ENCODE measurements at places on chromosomes 2 and 18.

GRCh38 chr2:95024960-95025405 is 525 bp upstream of the MAL start:
- DNase-seq, result no peak

DNA sequence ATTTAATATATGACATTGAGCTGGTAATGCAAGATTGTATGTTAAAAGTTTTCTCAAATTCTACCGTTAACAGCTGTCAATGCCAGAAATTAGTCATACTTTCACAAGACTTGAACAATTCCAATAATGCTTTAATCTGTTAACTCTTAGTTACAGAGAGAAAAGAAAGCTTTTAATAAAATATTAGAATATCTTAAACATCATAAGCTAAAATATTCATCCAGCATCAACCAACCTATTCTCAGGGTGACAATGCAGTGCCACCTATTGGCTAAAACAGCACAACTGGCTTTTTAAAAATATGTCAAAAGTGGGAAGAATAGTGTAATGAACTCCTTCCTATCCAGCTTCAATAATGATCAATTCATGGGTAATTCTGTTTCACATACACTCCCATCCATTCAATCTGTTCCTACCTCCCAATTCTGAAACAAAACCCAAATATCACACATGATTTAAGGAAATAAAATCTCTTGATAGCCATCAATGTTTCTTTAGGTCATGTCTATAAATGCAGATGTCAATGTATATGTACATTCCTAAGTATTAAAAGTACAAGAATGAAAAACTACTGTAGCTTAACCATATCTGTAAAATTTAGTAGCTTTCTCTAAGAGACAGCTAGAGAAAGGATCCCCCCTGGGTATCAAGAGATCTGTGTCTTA is 79.8 kb upstream of the CCDC141 start:
- no peak for DNase-seq

- no peak for DNase-seq
These were observed 1.8 kb downstream of the SERPINB13 start for GRCh38 chr18:63588909-63589308.

DNA sequence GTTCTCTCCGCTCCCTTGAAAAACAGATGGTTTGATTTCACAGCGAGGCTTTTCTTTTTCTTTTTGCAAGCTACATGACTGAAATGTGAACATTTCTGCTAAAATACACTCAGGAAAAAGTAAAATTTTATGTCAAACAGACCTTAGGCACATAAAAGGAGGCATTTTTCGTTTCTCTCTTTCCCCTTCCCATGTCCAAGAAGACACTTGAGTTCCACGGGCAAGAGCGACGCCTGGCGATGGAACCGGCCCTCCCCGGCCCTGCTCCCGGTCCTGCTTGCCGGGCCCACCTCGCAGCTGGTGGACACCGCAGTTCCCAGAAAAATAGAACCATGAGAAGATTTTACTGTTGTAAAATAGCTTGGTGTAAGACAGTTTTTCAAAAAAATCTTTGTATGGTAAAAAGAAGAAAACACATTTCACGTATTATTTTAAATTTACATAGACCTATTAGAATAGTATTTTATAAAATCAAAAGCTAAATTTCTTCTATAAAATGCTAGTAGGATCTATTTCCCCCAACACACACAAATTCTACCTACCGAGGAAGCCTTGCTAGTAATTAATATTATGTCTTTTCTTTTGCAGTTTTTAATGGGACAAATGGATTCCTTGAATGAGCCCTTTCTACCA is 2.3 kb upstream of the ALKAL2 start:
- DNase-seq, result peak; percentile 36

- DNase-seq, result no peak
These were observed 80.9 kb upstream of the TMEFF2 start for GRCh38 chr2:192275632-192276031.

DNA sequence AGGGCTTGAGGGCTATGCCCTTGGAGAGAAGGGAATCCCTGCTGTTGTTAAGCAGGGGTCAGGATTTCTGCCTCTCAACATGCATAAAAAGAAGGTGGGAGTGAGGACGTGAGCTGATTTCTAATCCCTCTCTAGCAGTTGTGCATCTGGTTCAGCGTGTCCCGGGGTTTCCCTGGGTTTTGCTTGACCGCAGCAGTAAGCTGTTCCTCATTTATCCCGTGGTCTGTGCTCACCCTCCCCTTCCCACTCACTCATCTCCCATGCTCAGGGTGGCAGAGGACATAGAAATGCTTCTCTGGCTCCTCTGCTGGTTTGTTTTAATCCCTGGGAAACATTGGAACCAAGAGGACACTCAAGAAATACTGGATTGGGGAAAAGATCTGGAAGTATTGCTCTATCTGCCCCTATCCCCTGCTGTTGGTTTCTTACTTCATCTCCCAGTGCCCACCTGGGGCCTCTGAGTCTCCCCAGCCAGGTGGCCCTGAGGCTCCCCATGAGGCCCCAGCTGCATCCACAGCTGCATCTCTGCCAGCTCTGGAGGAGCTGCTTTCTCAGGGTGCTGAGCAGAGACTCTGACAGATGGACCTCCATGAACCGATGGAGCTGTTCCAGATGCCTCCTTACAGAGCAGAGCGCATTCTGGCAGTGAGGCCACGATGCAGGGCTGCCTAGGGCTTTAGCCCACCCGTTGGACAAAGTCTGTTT is 36.1 kb downstream of the TET3 start:
- no peak for DNase-seq

DNA sequence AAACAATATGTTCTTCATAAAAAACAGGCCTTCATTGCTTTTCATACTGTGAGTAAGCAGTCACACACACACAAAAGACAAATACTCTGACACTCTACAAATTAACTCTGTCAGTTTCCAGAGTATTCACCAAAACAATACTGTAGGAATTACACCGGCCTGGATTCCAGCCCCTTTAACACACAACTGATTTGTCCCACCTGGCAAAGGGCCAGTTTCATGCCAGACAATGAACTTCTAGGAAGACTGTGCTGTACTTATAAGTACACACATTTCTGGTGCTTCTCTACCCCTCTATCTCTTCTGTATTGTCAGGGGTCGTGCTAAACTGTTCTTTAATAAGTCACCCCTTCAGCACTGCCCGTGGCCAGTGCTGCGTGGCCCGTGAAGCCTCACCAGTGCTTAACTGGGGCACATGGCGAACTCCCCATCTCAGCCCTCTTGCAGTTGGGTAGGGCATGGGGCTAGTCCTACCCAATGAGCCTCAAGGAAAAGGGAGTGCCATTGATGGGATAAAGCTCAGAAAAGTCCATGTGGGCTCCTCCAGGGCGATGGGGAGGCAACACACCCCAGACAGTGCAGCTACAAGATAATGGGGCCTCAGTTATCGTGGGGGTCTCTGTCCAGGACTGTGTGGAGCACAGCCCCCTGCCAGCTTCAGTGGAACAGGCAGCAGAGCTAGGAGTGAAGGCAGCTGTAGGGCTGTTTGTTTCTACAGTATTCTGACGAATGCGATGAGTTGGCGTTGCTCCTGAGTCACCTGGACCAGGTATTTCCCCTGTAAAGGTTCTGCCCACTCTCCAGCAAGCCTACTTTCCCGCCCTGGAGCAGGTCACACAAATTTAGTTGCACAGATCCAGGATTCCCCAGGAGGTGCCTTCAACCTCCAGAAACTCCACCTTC is 99.0 kb downstream of the SP3 start:
- DNase-seq, result no peak

DNA sequence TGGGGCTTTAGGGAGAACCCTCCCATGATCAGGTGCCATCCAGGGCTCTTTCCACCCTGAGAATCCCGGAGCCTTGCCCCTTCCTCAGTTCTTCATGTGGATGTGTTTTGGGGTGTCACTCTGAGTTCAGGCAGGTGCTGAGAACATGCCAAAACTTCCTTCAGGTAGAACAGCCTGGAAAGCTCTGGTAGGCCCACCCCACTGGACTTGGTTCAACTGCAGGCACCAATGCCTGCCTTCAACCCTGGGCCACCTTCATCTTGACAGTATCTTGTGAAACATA is 85.8 kb downstream of the EPAS1 start:
- DNase-seq, result no peak

GRCh38 chr2:171365232-171365631 is 68.6 kb downstream of the METTL8 start:
- no peak for DNase-seq

GRCh38 chr2:197760293-197760657 is 24.8 kb downstream of the BOLL start:
- no peak for DNase-seq

DNA sequence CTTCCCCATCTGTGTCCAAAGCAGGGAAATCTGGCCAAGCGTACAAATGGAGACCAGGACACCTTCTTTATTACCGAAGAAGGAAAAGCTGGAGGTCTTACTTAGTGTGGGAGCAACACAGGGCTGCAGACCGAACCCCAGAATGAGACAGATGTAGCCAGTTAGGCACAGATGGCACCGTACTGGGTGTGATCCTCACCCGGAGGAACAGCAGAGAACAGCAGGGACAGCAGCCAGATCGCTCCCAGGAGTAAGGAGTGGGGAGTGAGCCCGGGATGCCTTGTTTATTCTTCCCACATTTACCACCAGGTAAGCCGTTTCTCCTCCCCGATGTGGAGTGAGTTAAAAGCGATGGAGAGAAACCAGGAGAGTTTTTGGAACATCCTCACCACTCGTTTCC is 150.7 kb upstream of the SPRED2 start:
- DNase-seq, result no peak

GRCh38 chr2:150312271-150312670 is 175.2 kb downstream of the RND3 start:
- no peak for DNase-seq

DNA sequence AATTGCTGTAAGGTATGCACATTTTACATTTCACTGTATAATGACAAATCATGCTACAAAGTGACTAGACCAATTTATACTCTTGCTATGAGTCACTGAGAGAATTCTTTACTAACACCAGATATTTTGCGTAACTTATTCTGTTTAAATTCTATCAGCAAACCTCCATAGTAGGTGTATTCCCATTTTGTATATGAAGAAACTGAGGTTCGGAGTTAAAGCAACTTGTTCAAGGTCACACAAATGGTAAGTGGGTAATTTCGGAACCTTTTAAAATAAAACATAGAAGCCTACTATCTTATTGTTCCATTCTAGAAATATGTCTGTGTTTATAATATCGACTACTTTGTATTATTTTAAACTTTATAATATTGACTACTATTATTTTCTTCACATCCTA is 15.9 kb upstream of the CPS1 start:
- no peak for DNase-seq

DNA sequence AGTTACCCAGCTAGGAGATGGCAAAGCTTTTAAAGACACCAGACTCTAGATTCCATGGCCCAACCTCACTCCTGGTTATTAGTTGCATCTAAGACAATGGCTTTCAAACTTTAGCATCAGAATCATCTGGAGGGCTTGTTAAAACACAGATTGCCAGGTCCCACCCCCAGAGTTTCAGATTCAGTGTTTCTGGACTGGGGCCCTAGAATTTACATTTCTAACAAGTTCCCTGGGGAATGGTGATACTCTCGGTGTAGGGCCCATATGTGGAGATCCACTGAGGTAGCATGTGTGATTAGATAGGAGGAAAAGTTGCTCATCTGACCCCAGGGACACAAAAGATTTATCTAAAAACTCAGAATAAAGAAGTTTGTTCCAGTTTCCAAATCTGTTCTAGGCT is 14.5 kb upstream of the TTR start:
- DNase-seq, result no peak

- DNase-seq, result no peak
These were observed 7.5 kb downstream of the MBOAT2 start for GRCh38 chr2:8996006-8996405.

GRCh38 chr2:197263077-197263476 is 47.5 kb downstream of the ANKRD44 start:
- DNase-seq, result no peak

DNA sequence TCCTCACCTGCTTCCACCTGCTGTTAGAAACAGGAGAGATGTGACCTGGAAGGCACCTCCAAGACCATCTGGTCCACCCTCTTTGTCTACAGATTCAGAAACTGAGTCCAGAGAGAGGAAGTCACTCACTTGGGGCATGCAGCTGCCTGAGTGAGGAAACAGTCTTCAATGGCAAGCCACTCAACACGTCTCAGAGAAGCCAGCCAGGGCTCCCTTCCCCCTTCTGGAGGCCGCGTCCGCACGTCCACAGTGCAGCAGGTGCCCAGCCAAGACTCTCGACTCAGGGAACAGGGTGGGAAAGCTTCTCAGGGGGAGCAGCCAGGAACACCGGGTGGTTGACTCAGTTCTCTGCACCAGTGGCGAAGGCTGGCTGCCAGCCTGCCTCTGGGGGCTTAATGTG is 201.7 kb downstream of the BCL11A start:
- no peak for DNase-seq

DNA sequence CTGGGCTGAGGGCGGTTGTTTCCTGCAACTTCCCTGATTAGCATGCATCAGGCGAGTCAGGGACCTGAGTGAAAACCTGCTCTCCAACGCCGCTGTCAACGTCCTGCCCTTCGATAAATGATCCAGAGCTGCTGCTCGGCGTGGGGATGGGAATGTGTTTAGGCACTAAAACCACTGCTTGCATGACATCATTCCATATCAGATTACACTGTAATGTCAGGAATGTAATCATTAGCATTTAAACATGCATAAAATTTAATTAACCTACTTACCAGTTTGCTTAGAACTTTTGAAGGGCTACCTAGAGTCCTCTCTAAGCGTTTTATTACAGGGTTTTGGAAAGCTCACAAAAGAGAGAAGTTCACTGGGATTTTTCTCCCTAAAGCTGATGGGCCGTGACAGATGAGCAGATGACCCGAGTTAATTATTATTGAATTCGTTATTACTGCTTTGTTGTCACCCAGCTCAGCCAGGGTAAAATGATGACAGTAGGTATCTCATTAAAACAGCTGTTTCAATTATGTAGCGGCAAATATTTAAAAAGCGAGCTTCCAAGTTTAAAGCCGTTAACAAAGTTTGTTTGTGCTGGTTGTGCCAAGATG is 685.6 kb upstream of the SALL3 start:
- DNase-seq, result no peak

- no peak for DNase-seq
These were observed 56.1 kb downstream of the TNP1 start for GRCh38 chr2:216803791-216804190.

DNA sequence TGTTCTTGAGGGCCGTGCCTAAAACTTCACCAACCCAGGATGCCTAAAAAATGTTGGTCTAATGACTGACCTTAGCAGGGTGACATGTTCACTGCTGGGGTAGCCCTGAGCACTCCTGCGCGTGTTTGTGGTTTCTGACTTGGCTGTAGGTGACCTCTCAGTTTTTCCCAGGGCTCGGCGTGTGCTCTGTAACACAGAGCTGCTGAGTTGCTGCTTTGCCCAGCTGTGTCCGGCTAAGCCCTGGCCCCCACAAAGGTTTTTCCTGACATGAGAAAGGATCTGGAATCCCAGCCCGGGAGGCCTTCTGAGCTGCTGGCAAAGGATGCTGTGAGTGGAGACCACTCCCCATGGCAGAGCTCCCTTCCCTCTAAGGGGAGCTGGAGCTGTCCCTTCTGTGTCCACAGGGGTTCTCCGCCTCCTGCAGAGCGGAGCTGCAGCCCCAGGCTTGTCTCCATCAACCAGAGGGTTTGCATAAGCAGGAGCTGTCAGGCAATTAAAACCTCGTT is 52.7 kb downstream of the CRIM1 start:
- DNase-seq, result peak; percentile 80

GRCh38 chr18:26470011-26470637 is 78.2 kb downstream of the KCTD1 start:
- no peak for DNase-seq

GRCh38 chr2:112480530-112481049 is 1.4 kb upstream of the TTL start:
- DNase-seq, result no peak

All from smooth muscle cell of the brain vasculature (primary cell).